D721Med (cell line): ENCODE measurements at places on chromosomes 12 and 14.

DNA sequence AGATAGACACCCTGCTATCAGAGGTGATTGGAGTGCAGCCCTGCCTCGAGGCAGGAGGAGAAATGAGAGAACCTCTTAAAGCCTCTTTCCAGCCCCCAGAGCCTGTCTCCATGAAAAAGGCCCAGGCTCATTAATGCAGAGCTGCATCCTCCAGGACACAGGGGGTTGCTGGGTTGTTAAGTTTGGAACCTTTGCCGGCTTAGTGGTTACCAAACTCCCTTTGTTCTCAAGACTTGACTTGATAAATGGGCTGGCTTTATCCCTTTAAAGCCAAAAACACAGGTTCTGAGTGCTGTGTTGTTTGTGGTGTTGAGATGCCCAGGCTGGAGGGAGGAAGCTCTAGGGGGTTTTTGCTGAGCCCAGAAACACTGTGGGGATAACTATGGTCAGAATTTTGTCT is 71.0 kb downstream of the DAD1 start:
- no peak for DNase-seq

DNA sequence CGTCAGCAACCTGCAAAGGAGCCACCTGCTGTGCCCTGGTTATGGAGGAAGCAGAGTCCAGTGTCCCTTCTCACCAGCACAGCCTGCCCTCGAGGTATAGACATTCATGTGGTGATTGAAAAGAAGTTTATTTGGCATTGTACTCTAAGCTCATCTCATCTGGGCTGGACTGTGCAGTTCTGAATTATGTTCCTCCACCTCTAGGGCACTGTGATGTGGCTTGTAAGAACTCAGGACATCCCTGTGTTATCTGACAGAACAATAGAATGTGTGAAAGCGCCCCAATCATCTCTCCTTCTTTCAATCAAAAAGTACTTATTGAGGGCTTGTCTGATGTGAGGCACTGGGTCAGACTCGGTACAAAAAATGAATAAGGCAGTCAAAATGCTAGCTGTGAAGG is 140.1 kb downstream of the DHRS2 start:
- DNase-seq, result no peak

DNA sequence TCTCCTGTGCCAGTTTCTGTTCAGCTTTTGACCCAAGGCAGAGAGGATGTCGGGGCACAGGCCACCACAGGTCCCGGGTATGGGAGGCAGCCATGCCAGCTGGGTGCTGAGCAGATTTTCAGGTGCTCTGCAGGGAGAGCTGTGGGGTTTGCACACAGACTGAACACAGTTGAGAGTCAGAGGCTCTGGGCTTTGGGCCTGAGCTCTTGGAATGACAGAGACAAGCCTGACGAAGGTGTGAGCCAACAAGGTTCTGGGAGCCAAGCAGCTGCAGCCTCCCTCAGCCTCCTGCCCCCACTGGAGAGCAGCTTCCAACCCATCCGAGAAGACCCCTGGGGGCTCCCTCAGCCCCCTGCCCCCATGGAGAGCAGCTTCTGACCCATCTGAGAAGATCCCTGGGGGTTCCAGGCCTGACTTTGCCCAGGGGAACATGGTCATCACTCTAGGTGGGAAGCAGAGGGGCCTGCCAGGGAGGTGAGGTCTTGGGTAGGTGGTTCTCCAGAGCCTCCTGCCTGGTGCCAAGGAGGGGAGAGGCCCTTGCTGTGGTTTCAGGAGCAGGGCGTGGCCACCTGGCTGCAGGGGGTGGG is 13.8 kb downstream of the FBRSL1 start:
- no peak for DNase-seq

DNA sequence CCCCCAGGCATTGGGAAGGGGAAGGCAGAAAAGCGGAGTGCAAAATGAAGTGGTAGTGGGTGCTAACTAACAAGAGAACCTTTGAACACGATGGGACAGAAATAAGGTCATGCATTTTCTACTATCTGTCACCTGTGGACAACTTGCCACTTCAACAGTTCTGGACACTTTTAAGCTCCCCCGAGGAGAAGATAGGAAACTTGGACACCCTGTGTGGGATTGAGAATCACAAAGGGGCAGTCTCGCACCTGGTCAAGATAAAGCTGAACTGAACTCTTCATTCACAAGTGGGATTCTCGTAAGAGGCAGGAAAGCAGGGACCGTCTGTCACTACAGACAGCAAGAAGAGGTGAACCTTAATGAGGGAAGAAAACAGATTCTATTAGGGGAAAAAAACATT is 51.6 kb downstream of the EIF2S3B start:
- no peak for DNase-seq

DNA sequence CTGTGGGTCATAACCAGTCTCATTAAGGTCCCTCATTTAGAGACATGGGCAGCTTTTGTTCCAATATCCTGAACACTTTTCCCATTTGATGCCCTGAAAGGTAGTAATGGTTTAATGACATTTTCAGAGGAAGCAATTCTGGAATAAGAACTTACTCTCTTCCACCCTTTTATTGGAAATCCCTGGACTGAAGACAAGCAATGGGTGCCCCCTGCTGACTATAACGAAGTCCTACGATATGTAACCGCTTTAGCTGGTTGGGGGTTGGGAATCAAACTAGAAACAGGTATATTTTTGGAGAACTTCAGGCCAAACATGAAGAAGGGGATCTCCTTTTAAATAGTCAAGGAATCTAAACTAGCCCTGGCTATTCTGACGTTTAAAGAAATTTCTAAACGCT is 20.5 kb downstream of the SARNP start:
- DNase-seq, result no peak

- no peak for DNase-seq
Observed at GRCh38 chr14:28323366-28323765, 443.2 kb upstream of the FOXG1 start.

DNA sequence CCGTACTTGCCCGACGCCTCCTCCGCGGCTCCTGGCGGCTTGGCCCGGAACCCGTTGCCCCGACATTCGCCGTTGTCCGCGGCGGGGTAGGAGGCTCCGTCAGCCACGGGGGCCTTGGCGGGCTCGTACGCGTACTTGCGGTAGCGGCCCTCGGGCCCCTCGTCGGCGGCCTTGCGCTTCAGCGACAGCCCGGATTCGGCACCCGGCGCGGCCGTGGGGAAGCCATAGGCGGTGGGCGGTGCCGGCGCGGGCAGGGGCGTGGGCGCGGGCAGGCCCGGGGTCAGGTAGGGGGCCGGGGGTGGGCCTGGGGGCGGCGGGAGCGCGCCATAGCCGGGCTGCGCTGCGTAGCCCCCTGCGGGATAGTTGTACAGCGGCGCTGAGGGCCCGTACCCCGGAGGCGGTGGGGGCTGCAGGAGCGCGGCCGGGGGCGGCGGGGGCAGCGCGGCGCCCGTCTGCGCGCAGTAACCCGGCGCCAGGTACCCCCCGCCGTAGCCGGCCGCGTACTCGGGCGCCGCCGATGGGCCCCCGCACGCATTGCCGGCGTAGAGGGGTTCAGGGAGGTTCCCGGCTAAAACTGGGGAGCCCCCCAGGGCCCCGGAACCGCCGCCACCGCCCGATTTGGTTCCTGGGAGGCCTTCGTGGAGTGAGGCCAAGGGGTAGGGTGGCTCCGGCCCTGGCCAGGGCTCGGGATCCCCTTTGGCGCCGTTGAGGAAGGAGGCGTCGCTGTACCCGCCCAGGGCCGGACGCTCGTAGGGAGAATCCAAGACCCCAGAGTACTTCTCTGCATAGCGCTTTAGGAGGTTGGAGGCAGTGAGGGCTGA is 26.9 kb downstream of the FIGNL2 start:
- DNase-seq, result no peak

GRCh38 chr14:70908935-70909641 is 1.8 kb downstream of the PCNX1 start:
- DNase-seq, result no peak

DNA sequence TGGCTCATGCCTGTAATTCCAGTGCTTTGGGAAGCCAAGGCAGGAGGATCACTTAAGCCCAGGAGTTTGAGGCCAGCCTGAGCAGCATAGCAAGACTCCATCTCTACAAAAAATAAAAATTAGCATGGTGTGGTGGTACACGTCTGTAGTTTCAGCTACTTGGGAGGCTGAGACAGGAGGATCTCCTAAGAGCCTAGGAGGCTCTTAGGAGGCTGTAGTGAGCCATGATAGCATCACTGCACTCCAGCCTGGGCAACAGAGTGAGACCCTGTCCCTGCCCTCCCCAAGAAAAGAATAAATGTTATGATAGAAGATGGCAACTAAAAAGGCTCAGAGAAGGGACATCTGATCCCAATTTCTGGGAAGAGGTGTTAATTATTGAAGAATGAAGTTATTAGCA is 3.2 kb upstream of the MANSC1 start:
- DNase-seq, result no peak

DNA sequence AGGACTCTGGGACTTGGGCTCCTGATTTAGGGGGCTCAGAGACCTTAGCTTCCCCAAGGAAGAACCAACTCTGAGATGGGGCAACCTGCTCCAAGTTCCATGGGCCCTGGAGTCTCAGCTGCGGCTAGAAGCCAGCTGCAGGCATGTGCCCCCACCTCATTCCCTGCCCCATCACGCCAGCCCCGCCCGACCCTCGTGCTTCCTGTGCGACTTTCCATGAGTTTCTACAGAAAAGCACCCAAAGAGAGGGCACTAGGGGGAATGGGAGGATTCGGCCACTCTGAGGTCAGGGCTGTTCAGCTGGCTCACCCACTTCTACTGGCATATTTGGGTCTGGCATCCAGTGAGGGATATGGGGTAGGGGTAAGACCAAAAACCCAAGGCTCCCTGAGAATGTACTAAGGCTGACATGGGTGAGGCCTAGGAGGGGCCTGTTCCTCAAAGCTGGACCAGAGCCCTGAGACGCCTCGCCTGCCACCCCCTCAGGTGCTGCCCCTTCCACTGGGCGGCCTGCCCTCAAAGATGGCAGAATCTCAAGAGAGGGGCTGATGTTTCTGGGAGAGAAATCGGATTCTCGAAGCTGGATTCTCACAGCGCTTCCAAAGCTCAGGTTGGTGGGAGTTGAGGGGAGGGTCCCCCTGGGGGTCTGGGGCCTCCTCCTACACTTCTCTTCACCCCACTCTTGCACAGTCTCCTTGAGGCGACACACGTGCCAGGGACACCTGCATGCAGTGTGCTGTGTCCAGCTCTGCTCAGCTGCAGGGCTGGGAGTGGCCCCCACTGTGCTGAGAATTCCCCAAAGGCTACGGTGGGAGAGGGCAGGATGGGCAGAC is 22.1 kb downstream of the FAIM2 start:
- DNase-seq, result no peak

- no peak for DNase-seq
Observed at GRCh38 chr14:83556065-83556464, 1973.9 kb upstream of the FLRT2 start.

DNA sequence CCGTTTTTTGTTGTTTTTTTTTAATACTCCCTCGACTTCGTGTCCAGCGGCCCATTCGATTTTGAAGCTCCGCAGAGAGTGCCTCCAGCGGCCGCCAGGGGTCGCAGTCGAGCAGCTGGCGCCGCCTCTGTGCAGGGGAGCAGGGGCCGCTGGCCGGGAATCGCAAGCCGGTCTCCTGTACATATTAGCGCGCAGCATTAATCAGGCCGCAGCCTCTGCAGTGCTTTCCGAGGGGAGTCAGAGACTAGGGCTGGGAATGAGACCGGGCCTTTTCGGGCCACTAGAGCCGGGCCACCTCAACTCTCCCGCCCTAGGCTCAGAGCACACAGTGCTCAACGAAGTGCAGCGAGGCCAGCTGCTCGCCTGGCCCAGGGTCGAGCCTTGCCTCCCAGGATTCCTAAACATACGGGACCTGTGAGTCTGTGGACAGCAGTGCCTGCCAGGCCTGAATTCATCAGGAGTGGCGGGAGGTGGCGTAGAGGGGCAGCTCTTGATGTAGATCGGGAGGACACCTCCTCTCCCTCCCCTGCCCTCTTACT is 81.8 kb downstream of the EMP1 start:
- peak; percentile 74 for DNase-seq

GRCh38 chr12:4991373-4991772 is 52.3 kb upstream of the KCNA5 start:
- no peak for DNase-seq

DNA sequence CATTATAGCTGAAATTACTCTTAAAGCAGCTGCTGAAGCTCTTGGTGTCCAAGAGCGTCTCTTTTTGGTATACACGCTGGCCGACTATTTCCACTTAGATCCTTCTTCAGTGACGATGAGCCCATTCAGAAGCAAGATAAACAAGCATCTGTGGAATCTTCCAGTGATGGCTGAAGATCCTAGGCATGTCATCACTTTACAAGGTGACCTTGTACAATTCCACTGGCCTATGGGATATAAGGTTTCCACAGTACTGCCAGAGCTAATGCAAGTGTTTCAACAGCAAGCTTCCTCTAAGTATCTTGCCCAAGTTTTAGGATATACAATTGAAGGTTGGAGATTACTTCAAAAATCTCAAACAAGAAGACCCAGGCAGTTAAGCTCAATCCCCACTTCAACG is 47.0 kb downstream of the INTS13 start:
- DNase-seq, result no peak

GRCh38 chr12:8622646-8623045 is 10.0 kb upstream of the AICDA start:
- DNase-seq, result no peak

- no peak for DNase-seq
Observed at GRCh38 chr14:88682495-88683114, 110.1 kb downstream of the EML5 start.

- no peak for DNase-seq
Observed at GRCh38 chr14:93045965-93046704, 69.6 kb downstream of the ITPK1 start.

GRCh38 chr14:83863042-83863774 is 1666.7 kb upstream of the FLRT2 start:
- no peak for DNase-seq

- no peak for DNase-seq
Observed at GRCh38 chr14:61472011-61472672, 150.8 kb downstream of the PRKCH start.

DNA sequence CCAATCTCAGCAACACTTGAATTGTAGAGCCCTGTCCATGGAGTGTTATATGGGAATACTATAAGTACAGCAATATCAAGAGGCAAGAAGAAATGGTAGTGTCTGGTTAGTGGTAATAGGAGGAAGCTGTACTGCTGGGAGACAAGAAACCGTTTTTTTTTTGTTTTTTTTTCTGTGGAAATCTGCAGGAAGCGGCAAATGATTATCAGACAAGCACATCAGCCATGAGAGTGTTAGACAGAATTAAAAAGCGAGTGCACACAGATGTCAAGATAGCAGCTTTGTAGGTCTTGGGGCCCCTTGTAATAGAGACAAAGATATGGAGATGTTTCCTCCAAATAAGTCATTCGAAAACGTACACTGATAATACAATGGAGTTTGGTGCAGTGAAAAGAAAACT is 6.7 kb downstream of the TESPA1 start:
- no peak for DNase-seq
